ENCODE measurements at places on chromosomes 1 and 21. TPM values are rescaled to one million over a fixed set of nuclear protein-coding genes. Genes with fewer than 3 reads are reported as not detected.

KCNN3 gene
- total RNA-seq = not detected

CFHR3 gene
- not detected for total RNA-seq

NEK7 gene
- total RNA-seq = 51.2 TPM

PKP1 gene
- total RNA-seq = 102 TPM

FCRL4 gene
- total RNA-seq = not detected

ZYG11A gene
- total RNA-seq = 0.67 TPM

CELA3A gene
- total RNA-seq = not detected

OR2L3 gene
- 0.21 TPM for total RNA-seq

Measured in mammary epithelial cell (primary cell).